NCI-H2081 treated with DMSO at 0.1 percent for 48 hours (cell line): ENCODE measurements at places on chromosomes 2 and 18.

DNA sequence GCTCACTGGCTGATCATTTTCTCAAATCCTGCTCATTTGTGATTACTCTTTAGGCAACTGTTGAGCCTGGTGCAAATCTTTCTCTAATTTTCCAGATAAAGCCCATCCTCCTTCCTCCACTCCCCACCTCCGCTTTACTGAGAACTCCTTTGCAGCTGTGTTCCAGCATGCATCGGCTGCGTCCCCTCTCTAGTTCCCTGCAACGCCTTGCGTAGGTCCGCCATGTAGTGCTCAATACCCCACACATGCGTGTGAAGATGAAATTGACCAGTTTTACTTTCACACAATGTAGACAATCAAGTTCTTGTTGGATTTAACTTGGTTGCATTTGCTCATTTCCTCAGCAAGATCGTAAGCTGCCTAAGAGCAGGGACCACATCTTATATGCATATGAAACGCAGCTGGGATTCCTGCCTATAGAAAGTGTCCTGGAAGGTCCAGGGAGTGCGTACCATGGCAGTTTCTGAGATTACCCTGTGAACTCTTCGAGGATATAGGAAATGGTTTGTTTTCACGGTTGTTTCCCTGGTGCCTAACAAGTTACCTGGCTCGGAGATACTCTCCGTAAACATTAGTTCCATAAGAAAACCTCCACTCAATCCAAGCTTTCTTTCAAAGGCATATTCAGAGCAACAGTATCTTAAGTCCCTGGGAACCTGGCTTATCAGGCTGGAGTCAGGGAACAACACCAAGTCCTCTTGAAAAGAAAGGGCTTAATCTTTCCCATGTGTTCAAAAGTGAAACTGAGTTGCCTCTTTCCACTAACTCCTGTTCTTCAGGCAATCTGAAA is 766.4 kb upstream of the ID2 start:
- no peak for DNase-seq

DNA sequence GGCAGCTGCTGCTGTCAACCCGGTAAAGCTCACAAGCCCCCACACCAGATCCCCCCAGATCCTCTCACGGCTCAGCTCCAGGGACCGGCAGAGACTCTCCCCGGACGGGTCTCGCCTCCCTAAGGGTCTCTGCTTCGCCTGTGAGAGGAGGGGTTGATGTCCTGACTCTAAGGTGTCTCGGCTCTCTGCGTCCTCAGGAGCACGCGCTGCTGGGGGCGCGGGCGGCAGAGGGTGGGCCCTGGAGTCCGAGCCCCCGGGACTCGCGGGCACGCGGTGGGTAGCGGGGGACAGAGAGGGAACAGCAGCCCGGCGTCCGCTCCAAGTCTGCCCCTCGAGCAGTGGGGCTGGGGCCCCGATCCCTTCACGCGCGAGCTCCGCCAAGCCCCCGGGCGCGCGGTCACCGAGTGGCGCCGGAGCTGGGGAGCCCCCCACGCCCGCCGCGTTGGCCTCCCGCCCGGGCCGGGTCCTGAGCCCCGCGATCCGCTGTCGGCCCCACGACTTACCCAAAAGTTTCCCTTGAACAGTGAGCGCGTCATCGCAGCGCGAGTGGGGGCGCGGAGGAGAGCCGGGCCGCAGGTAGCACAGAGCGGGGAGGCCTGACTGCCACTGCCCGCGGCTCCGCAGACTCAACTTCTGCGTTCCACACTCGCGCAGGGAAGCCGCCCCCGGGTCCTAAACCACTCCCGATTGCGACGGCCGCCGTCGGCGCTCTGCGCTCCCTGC is at the start of gene PSTPIP2:
Gene PSTPIP2 (minus strand): TSS at position 608 of the 723 bp plus-strand sequence. CDS start 72 bp downstream, at position 536.
- no peak for DNase-seq

GRCh38 chr2:170207901-170208300 is 30.0 kb downstream of the MYO3B start:
- DNase-seq: no peak

DNA sequence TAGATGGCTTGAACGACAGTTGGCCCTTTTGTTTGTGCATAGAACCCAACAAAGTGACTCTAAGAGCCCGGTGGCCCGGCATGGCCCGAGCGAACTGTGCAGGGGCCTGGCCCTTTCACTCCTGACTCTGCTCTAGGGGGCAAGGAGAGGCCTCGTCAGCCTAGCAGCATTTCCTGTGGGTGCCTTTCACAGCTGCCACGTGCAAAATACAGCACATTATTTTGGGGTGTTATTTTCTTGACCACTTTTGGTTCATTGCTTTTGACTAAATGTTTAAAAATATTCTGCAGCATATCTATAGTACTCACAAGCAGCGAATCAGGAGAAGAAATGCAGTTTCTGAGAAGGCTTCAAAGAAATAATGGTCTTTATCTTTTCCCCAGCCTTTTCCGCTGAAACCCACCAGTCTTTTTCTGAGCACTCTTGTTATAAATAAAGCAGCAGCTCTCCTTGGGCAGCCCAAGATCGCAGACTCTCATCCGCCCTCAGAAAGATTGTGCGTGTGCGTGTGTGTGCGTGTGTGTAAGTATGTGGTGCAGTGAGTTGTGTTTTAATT is 31.3 kb downstream of the DGKD start:
- no peak for DNase-seq

GRCh38 chr2:15800495-15801329 is 139.6 kb upstream of the MYCN start:
- DNase-seq: no peak

- DNase-seq: no peak
Measured at GRCh38 chr2:42254186-42254895, 85.2 kb downstream of the EML4 start.

DNA sequence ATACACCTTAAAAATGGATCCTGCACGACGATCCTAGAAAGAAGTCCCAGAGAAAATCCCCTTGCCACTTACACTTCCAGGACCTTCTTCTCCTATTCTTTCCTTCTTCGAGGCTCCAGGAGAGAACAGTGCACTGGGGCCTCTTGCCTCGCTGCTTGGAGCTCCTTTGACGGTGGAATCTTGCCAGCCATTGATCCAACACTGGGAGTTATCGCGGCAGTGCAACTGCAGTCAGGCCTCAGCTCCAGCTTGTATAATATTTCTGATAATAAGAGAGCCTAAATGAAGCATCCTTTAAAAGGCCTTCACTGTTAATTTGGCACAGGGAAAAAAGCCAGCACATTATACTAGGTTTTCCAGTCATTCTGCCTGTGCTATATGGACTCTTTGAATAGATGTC is 216.9 kb upstream of the PARD3B start:
- DNase-seq: no peak

- DNase-seq: no peak
Measured at GRCh38 chr2:128817171-128817570, 498.5 kb upstream of the HS6ST1 start.

DNA sequence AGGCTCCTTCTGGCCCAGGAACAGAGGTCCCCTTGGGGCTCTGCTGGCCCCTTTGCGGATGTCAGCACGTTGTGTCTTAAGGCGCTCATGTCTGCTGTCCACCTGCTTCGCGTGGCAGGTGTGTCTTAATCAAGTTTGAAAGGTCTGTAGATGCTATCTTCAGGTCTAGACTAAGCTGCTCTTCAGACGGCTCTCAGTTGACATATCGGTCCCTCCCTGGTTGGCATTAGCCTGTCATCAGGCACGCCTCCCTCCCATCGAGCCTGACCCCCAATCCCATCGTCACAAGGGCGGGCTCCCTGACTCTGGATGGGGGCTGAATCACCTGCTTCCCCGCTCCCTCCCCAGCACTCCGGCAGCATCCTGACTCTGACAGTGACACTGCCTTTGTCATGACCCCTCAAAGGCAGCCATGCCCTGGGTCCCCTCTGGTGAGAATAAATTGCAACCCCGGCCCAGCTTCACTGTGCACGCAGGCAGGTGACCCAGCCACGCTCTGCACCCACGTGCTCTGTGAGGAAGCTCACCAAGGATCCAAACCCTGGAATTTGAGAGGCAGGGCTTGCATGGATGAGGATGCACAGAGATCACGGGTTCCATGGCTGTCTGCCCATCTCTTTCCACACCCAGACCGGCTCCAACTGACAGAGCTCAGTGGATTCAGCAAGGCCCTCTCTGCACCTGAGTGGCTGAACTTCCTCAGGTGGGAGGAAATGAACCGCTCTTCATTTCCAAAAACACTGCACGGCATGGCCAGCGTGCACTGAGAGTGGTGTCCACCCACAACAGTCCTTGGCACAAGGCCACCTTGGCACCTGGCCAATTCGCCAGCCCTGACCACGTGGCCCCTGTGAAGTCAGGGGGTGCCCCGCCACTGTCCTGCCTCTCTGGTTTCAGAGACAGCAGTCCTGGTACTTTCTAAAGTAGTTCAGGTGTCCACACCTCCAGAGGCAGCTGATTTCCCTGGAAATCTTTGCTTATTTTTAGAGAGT is 110.2 kb upstream of the GPC1 start:
- no peak for DNase-seq

DNA sequence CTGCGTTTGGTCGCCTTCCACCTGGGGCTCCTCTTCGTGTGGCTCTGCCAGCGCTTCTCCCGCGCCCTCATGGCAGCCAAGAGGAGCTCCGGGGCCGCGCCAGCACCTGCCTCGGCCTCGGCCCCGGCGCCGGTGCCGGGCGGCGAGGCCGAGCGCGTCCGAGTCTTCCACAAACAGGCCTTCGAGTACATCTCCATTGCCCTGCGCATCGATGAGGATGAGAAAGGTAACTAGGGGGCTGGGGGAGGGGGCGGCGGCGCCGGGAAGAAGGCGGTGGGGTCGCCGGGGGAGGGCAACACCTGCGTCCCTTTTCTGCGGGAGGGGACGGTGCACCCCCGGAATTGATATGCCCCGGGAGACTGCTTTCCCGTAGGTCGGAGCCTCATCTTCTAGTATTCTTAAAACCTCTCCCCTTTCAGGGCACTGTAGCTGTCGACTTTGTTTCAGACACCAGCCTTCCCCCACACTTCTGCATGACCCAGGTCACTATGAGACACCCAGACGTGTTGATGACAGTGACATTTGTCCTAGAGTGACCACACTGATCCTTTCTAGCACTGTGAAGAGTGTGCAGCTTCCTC is 755 bp downstream of the SPAST start:
- DNase-seq: no peak

DNA sequence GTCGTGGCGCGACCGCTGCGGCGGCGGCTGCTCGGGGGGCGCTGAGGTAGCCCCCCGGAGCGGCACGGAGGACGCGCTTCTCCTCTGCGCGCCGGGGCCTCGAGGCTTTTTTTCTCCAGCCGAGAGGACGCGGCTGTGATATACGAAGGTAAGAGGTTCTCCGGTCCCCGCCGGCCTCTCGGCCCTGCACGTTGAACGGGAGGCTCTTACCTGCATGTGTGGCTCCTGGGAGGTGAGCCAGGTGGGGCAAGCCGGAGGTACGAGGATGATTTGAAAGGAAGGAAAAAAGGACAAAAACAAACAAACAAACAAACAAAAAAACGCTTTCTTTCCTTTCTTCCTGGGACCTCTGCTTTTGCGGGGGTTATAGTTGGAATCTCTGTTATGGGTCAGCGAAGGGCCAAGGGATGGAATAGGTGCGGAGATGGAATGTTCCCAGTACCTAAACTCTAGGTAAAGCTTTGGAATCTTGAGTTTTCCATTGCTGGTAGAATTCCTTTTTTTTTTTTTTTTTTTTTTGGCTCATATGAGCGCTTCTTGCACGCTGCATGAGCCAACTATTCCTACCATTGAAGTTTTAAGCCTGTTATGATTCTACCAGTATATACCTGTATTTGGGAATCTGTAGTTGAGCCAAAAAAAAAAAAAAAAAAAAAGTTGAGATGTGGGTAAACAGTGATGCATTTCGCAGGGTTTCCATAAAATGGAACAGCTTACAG is 674 bp downstream of the PTPN4 start:
- DNase-seq: no peak

DNA sequence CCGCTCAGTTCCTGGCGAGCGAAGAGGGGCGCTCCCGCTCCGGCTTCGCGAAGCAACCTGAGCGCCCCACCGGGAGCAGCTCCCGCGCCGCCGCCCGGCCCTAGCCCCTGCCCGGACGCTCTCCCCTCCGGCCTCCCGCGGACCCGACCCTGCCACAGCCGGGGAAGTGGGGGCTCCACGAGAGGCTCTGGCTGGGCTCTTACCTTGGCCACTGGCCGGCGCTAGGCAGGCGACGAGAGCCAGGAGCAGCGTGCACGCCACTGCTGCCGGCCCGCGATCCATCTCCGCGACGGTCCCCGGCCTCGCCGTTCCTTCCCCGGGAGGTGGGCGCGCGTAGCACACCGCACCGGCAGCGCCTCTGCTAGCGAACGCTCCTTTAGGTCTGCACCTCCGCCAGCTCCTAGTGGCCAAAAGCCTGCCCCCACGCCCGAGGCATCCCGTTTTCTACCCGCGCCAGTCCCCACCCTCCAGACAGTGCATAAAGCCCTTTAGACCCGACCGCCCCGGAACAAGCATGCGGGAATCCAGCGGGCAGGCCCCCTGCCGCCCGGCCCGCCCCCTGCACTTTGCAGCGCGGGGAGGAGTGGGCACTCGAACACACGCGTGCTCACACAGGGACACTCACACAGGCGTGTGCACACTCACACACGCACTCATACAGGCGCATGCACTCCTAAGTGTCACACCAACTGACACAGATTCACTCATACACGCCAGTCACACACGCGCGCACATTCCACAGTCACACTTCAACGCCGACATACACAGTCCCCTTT is at the start of gene LRP2:
Gene LRP2 (minus strand): TSS at position 417 of the 776 bp plus-strand sequence. CDS start 135 bp downstream, at position 282.
- no peak for DNase-seq

DNA sequence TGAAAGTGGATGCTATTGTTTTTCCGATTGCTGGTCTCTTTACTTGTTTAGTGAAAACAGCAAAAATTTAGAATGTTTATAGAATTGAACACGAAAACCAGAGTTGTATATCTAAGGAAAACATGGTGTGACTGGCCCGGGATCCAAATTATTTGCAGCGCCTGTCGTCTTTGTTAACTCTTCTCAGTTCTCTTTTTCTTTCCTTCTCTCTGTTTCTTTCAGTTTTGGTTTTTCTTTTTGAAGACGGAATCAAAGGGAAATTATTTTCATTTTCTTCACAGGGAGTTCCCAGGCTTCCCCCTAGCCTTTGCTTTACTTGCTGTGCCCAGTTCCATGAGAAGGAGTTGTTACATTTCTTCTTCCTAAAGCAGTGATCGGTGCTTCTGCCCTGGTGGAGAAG is 76.0 kb downstream of the AGAP1 start:
- no peak for DNase-seq

GRCh38 chr2:67952066-67952465 is 110.7 kb downstream of the C1D start:
- DNase-seq: no peak

GRCh38 chr2:164281896-164282295 is 339.4 kb downstream of the GRB14 start:
- DNase-seq: no peak

DNA sequence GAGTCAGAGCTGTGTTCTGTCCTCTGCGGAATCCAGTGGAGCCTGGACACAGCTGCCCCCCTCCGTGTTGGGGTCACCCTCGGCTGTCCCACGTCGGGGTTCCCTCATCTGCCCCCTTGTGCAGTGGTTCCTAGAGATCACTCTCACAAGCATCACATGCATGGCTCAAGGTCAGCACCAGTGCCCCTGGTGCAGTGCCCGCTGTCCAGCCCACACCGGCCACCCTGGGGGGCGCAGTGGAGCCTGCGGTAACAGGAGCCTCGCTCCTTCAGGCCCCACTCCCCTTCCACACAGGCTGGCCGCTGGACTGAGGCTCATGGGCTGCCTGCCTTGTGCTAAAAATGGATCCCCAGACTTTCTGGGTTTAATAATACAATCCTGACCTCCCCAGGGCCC is 8.8 kb downstream of the TEKT4 start:
- no peak for DNase-seq
